ENCODE measurements at places on chromosomes 1 and 21.
A peak's percentile ranks its signal among the peaks of the same experiment; 100 is the strongest.

- DNase-seq = no peak
These were observed 119.6 kb downstream of the TOMM20 start for GRCh38 chr1:235009074-235009473.

- DNase-seq = no peak
These were observed 53.6 kb downstream of the PEX14 start for GRCh38 chr1:10528066-10529014.

GRCh38 chr1:154780541-154780940 is 89.5 kb downstream of the KCNN3 start:
- DNase-seq = no peak

DNA sequence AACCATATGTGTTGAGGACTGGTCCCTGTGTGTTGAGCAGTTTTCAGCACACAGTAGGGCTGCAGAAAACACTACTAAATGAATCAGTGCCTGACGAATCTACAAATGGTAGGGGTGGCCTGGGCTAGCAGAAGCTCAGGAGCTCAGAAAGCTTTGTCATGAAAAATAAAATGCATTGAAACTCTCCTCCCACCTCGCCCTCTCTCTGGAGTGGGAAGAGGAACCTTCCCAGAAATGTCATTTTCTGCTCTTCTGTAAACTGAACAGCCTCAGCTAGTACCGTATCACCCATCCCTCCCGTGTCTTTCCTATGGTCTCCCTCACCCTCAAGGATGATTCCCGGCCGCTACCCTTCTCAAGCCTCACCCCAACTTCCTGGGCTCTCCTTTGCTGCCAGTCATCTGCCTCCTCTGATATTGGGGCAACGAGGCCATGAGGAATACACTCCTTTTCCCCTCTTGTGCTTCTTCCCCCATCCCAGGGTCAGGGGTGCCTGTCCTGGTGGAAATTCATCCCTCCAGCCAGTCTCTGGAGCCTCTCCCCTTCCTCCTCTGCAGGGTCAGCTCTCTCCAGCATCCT is 734.5 kb downstream of the PTPRU start:
- DNase-seq = no peak

GRCh38 chr1:91569411-91570119 is 68.9 kb downstream of the CDC7 start:
- no peak for DNase-seq

GRCh38 chr1:247411621-247412327 is 4.2 kb upstream of the NLRP3 start:
- no peak for DNase-seq

- no peak for DNase-seq
These were observed 12.3 kb upstream of the LYPLAL1 start for GRCh38 chr1:219161371-219161770.

GRCh38 chr1:158686111-158687009 is at the start of gene SPTA1:
Gene SPTA1 (minus strand): TSS chr1:158686715. CDS start chr1:158686517, 198 bp downstream.
- no peak for DNase-seq

DNA sequence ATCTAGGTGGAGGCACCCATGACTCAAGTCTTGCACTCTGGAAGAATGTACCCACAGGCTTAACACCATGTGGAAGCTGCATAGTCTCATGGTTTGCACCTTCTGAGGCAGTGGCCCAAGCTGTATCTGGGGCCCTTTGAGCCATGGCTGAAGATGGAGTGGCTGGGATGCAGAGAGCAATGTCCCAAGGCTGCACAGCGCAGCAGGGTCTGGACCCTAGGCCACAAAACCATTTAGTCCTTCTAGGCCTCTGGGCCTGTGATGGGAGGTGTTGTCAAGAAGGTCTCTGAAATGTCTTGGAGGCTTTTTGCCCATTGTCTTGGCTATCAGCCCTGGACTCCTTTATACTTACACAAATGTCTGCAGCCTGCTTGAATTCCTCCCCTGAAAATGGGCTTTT is 21.4 kb upstream of the FCRL3 start:
- DNase-seq = no peak

GRCh38 chr1:85042413-85042812 is 5.9 kb downstream of the MCOLN3 start:
- DNase-seq = no peak

- DNase-seq = no peak
These were observed 11.0 kb upstream of the OLIG1 start for GRCh38 chr21:33058957-33059356.

DNA sequence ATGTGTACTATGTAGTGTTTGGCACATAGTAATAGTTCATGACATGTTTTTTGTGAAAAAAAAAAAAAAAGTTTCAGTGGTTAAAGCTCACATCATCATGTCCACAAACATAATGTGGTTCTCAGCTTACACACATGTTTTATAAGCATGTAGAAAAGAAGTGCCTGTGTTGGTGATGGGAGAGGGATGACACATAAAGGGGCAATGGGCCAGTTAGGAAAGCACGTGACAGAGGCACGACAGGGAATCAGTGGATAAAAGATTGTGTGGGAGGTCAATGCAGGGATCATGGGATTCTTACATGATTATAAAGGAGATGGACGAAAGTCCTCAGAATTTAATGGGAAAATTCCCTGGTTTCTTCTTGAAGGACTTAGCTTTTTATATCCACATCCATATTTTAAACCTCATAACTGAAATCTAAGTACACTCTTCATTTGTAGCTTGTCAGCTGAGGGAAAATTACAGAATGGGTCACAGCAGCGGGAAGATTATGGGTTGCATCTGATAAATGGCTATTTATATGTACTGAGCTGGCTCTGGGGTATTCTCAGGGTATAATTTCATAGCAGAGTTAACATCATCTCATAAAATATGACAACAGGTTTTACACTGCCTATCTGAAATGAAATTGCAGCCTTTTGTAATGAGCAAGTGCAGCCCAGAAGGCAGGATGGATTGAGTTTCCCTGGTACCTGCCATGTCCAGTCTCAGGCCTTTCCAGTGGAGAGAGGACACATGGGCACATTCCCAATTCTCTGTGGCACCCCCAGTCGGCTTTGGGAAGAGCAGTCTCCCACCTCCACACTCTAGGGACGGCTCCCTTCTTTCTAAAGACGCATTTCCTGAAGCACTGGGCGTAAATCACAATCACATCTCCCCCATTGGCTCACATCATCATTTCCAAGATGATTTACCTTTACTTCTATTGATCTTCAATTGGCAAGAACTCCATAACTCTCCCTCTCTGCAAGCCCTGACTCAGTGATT is 42.3 kb upstream of the NHLH2 start:
- DNase-seq = no peak

DNA sequence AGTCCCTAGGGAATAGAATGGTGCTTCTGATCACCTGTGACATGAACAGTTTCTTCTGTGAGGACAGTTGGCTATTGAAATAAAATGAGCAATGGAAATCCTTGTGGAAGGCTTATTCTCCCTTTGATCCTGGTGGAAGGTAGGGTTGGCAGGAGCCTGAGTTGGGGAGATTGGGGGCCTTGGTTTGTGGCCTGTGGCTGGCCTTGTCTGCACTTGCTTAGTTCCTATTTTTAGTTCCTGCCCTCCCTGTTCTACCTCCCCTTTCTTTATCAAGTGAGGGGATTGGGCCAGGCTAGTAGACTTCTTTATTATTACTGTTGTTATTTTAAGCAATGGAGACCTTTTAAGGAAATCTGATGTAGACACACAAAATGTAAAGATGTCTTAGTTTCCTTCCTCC is 8.2 kb downstream of the DMRTB1 start:
- no peak for DNase-seq

GRCh38 chr1:233244183-233244582 is 51.3 kb downstream of the PCNX2 start:
- DNase-seq = no peak

DNA sequence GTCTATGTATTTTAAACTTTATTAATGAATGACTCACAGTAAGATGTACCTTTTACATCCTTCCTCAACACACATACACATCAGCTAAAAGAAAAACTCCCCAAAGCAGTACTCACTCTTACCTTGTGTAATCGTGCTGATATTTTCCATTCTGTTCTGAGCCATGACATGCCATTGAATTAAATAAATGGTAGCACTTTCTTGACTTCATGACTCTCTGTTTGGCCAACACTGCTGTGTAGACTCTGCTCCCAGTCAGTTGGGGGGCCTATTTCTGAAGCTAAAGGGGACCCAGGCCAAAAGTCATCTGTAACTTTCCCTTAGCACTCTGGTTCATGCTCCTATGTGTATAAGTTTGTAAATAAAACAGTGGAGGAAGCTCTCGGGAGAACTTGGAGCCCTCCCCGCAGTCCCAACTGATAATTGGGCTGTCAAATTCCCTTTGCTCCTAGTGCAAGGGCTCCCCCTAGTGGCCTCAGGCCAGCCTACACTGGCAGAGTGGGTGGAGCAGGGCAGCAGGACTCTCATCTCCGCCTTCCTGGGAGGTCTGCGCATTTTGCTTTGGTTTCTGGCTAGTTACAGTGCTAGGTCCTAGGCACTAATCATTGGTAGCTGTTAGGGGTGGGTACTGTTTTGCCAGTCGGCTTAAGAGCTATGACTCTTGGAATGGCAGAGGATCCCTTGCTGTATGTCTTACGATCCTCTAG is 1.7 kb upstream of the FYB2 start:
- peak; percentile 42 for DNase-seq

GRCh38 chr1:241250465-241250864 is 106.5 kb downstream of the RGS7 start:
- no peak for DNase-seq

DNA sequence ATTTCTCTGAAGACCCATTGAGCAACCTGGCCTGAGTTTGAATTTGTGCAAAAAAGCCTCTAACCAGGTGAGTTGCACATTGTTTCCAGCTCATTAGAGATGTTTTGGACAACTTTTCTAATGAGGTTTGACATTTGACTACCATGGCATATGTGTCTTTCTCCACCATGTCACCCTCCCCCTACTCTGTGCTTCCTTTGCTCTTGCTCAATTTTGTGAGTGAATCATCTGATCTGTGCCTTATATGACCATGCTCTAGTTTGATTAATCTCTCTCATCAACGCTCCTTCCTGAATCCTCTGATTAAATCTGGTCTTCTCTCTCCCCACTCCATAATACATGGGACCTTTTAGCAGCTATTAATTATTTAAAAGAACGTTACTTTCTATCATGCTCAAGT is 144.8 kb upstream of the SAMSN1 start:
- no peak for DNase-seq

DNA sequence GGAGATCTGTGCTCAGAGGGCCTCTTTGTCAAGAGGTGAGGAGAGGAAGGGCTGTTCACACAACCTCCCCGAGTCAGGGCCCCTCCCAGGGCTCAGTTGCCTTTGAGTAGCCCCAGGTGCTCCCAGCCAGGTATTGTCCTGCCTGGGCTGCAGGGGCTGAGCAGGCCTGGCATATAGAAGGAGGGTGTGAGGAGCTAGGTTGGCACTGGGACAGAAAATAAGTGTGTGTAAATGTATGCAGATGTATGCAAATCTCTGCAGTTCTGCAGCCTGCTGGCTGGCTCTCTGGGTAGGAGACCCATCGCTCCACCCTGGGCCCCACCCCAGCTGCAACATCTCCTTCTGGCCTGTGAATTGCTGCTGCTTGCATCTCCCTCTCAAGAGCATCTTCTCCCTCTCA is 52.4 kb downstream of the NAV1 start:
- DNase-seq = no peak

DNA sequence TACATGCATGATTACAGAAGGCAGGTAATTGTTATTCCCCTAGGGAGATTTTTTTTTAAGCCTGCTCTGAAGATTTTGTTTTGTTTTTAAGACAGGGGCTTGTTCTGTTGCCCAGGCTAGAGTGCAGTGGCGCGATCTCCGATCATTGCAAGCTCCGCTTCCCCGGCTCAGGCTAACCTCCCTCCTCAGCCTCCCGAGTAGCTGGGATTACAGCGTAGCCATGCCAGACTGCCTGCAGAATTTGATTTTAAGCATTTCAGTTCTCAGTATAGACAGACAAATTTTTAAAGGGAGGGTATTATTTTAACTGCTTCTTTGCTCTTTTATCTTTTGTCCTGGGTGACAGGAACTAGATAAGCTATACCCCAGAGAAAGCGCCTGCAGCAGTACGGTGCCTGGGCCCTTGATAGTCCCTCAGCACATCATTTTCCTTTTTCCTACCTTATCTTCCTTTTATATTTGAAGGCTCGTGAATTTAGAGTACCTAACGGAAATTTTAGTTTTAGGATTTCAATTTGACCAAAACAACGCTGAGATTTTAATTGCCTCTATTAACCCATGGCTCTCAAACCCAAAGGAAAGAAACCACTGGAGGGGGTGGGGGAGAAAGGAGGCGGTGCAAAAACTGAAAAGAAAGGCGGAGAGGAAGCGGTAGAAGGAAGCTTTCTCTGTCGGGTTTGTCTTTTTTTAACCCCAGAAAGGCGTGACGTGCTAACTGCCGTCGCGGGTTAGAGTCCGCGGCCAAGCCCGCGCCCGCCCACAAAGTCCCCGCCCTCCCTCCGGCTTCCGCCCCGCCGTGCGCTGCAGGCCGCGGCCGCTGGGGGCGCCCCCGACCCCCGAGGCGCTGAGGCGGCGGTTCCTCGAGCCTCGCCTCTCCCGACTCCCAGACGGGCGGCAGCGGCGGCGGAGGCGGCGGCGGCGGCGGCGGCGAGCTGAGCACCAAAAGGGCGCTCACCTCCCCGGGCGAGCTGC is at the start of gene EEIG2:
Gene EEIG2, plus strand, starts transcription at position 886 of the 972 bp plus-strand sequence. CDS start 329 bp downstream, outside the sequence.
- peak; percentile 80 for DNase-seq

GRCh38 chr1:183287191-183287675 is 101.2 kb downstream of the LAMC2 start:
- DNase-seq = no peak

DNA sequence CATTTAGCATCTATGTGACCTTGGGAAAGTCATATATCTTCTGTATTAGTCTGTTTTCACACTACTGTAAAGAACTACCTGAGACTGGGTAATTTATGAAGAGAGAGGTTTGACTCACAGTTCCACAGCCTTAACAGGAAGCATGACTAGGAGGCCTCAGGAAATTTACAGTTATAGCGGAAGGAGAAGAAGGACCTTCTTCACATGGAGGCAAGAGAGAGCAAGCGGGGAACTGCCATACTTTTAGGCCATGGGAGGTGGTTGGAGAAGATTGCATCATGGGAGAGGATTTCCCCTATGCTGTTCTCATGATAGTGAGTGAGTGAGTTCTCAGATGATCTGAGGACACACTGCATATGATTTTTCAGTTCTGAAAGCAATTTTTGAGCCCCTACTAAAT is 87.9 kb downstream of the CLEC20A start:
- no peak for DNase-seq

- DNase-seq = no peak
These were observed 31.4 kb upstream of the TARDBP start for GRCh38 chr1:10980841-10981727.

Data from stimulated activated CD8-positive, alpha-beta memory T cell treated with anti-CD3 and anti-CD28 coated beads, Interleukin-15, amount 100 ng/mL, for 24 hours (primary cell).